ENCODE measurements at places on chromosomes 7 and 10.

- no peak for DNase-seq
Measured at GRCh38 chr10:15369256-15370211, 1.6 kb downstream of the FAM171A1 start.

DNA sequence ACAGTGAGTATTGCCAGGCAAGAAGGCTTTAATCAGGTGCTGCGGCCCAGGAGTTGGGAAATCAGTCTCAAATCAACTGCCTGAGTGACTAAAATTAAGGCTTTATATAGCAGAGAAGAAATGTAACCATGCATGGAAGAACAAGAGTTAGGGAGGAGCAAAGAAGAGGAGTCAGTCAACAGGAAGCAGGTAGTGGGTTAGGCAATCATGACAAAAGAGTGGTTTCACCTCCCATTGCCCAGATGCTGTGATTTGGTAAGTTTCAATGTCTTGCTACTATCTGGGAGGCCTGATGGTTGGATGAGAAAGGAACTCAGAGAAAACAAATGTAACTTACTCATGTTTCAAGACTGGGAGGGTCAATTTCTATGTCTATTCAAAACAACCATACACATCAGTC, 998.3 kb downstream of the GATA3 start:
- DNase-seq: no peak

DNA sequence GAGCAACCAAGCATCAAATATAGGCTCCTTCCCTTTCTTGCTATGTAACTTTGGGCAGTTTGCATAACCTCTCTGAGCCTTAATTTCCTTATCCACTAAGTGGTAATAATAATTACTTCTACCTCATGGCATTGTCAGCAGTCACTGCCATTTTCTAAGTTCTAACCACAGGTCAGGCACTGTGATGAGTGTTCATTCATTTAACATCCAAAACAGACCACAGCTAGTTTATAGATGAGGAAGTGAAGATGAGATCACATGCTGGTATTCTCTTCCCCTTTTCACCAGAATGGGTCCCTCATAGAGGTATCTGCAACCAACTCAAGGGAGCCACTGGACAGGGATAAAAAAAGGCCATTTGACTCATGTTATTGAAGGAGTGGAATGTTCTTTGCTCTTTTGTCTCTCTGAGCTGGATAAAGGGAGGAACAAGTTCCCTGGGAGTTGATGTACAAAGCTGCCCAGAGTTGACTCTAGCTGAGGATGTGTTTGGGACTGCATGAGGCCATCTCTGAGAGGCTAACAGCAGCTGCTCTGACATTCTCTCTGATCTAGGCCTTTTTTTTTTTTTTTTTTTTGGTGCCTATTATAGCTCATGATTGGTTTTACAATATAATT, 65.0 kb downstream of the DNAJC12 start:
- DNase-seq: no peak

DNA sequence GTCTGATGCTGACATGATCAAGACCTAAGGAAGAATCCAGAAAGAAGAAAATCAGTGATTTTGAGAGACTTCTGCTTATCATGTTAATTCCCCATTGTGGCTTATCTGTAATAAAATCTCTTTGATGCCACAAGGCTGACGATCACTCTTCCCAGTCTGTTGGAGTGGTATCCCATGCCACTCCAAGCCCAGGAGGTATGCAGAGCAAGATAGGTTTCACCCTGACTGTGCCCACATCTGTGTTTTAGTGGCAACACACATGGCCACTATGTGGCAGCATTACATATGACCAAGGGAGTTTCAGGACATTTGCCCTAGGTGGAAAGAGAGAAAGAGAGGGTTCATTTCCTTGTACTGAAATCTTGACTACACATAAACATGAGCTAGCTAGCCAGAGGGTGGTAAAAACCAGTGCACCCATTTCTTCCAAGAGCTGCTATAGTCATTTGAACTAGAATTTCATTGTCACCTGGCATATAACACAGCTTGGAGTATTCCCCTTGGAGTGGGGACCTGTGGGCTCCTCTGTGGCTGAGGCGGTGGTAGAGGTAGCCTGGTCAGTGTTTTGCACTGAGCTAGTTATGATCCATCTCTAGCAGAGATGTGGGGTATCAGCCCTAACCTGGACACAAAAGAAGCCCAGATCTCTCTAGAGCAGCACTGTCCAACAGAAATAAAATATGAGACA, 20.8 kb downstream of the LAMB4 start:
- DNase-seq: no peak

- DNase-seq: no peak
Measured at GRCh38 chr10:132663666-132664365, 122.1 kb downstream of the NKX6-2 start.

GRCh38 chr7:98470485-98471240, 69.8 kb upstream of the BAIAP2L1 start:
- DNase-seq: no peak

GRCh38 chr7:20220293-20220761, 3.1 kb upstream of the MACC1 start:
- no peak for DNase-seq

GRCh38 chr10:132458586-132459300, 61.7 kb downstream of the PWWP2B start:
- DNase-seq: no peak

- DNase-seq: no peak
Measured at GRCh38 chr10:106795619-106796018, 368.9 kb downstream of the SORCS1 start.
